ENCODE measurements at places on chromosomes 5 and 9.

GRCh38 chr5:87184605-87185004 is 83.1 kb upstream of the RASA1 start:
- H3K36me3 ChIP-seq = no peaks in the 10 kb centered on the region
- no peak overlapping the region for H3K27ac ChIP-seq
- H3K4me1 ChIP-seq = no peaks in the 10 kb centered on the region
- DNase-seq = no peak
- no peaks in the 10 kb centered on the region for H3K27me3 ChIP-seq

DNA sequence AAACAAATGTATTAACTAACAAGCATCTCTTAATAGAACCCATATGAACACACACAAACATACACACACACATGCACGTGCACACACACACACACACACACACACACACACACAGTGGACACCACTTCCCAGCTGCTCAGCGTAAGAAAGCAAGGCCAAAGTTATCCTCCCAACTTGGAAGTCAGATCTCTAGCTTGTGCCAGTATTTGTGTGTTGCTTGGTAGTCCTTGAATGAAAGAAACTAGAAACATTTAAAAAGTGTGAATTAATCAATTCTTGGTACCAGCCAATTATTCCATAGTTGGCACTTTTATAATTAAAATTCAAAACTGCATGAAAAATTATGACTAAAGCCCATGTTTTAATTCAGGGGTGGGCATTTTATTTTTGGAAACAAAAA is 178.1 kb downstream of the TMEM161B start:
- H3K27me3 ChIP-seq = no peaks in the 10 kb centered on the region
- H3K4me1 ChIP-seq = no peaks in the 10 kb centered on the region
- DNase-seq = no peak
- H3K36me3 ChIP-seq = no peaks in the 10 kb centered on the region
- H3K4me3 ChIP-seq = no peak overlapping the region

GRCh38 chr5:42636946-42637345 is 119.7 kb upstream of the CCDC152 start:
- H3K4me1 ChIP-seq = no peaks in the 10 kb centered on the region
- H3K27ac ChIP-seq = no peak overlapping the region
- H3K4me3 ChIP-seq = no peak overlapping the region
- no peaks in the 10 kb centered on the region for H3K27me3 ChIP-seq

DNA sequence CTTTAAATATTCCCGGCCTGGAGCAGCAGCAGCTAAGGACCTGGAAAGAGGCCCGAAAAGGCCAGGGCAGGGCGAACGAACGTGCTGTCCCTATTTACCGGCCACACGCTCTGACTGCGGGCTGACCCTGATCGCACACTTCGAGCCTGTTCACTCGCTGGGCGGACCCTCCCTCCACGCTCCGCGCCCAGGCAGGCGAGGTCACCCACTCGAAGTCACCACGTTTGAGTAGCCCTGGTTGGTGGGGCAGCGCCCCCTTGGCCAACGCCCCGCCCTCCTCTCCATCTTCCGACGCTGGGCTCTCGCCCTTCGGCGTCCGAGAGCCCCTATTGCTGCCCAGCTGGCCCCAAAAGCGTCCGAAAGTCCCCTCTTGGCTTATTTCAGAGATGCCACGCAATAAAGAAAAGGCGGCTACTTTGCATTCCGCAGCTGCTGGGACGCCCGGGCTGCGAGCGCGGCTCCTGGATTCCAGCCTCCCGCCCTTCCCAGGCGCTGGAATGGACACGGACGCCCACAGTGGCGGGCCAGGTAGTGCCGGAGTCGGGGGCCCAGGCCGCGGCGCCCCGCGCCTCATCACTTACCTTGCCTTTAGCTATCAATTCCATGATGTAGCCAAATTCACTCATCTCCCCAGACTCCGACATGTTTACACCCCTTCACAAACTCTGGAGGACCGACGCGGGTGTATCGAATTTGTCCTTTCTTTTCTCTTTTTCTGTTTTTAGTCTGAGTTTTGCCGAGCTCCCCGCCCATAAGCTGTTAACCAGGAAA is 9.9 kb upstream of the TRIM36 start:
- no peak overlapping the region for H3K27ac ChIP-seq
- DNase-seq = no peak
- H3K27me3 ChIP-seq = peaks cover 81% of the 10 kb centered on the region
- H3K4me1 ChIP-seq = peaks cover 20% of the 10 kb centered on the region

GRCh38 chr9:18255747-18256146 is 218.2 kb upstream of the ADAMTSL1 start:
- no peaks in the 10 kb centered on the region for H3K36me3 ChIP-seq
- H3K4me3 ChIP-seq = no peak overlapping the region
- no peaks in the 10 kb centered on the region for H3K27me3 ChIP-seq
- no peaks in the 10 kb centered on the region for H3K4me1 ChIP-seq
- H3K27ac ChIP-seq = no peak overlapping the region
- DNase-seq = no peak

DNA sequence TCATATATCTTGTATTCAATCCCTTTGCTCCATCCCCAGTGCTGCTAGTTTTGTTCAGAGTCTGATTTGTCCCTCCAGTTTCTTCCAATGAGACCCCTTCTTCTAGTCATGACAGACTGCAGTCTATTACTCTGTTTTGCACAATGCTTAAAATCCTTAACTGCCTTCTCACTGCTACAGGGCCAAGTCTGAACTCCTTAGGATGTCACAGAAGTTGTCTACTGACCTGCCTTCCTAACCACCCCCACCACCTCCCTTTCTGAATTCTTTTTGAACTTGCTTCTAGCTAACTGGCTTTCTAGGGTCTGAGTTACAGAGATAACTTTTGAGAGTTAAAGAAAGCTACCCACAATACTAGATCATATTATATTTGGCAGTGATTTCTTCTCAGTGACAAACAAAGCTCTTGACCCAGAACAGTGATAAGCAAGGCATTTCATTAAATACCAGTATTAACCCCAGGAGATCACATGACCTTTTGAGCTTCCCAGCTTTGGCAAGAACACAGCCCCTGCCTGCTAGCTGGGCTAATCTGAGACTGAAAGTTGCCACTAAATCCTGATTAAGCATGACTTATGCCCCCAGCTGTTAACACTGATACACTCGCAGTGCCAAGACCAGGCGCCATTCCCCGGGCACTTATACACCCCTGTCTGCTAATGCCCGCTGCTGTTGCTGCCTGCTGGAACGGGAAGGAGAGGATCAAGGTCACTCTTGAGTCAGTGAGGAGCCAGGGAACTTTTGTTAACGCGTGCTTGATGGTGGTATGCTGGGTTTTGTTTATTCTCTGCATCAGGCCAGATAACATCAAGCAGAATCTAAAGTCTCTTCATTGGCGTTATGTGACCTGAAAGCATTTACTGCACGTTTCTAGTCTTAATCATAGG is 36.4 kb upstream of the ADAMTSL1 start:
- H3K36me3 ChIP-seq = no peaks in the 10 kb centered on the region
- peak overlapping the region; percentile 45 for H3K4me3 ChIP-seq
- no peak overlapping the region for H3K27ac ChIP-seq
- peaks cover 22% of the 10 kb centered on the region for H3K4me1 ChIP-seq
- no peaks in the 10 kb centered on the region for H3K27me3 ChIP-seq
- DNase-seq = no peak

DNA sequence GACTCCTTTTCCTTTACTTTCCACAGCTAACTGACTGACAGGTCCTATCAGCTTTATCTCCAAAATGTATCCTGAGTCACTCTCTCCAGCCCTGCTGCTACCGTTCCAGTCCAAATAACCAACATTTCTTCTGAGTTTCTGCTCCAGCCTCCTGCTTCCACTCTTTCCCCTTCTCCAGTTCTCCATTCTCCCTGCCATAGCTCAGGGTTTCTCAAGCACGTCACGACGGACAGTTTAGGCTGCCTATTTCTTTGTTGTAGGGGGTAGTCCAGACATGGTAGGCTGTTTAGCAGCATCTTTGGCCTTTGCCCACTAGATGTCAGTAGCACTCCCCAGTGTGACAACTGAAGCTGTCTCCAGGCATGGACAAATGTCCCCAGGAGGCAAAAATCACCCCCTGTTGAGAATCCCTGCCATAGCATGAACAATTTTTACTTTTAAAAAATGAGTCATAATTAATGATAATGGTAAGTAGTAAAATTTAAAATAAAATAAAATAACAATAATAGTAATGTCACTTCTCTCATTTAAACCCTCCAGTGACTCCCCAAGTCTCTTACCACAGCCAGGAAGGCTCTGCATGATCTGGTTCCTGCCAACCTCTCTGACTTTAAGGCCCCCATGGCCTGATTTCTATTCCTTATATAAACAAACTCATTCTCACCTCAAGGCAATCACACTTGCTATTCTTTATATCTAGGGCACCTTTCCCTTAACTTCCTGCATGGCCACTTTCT is 105.4 kb upstream of the FER start:
- H3K27me3 ChIP-seq = no peaks in the 10 kb centered on the region
- no peak overlapping the region for H3K27ac ChIP-seq
- DNase-seq = no peak
- H3K4me1 ChIP-seq = peaks cover 5% of the 10 kb centered on the region
- no peaks in the 10 kb centered on the region for H3K36me3 ChIP-seq

DNA sequence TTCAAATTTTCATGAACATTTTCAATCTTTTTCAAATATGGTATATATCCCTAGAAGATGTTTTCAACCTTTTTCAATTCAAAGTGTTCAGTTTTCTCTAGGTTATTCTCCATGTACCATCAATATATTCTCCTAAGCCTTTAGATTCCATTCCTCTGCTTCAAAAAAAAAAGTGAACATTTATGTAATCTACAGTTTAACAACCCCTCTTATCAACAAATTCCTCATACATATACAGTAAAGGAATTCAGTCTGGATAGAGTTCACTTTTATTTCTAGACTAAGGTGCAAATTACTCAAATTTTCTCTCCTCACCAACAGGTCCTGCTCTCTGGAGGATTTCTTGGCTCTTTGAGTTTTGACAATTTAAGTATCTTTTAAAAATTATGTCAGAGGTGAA is 150.0 kb downstream of the ARL15 start:
- H3K36me3 ChIP-seq = no peaks in the 10 kb centered on the region
- no peak overlapping the region for H3K4me3 ChIP-seq
- no peak for DNase-seq
- no peaks in the 10 kb centered on the region for H3K27me3 ChIP-seq
- H3K27ac ChIP-seq = no peak overlapping the region

GRCh38 chr9:113509463-113509862 is 45.9 kb downstream of the RGS3 start:
- DNase-seq = no peak
- H3K4me1 ChIP-seq = peaks cover 17% of the 10 kb centered on the region
- H3K4me3 ChIP-seq = no peak overlapping the region
- H3K27ac ChIP-seq = no peak overlapping the region
- H3K36me3 ChIP-seq = no peaks in the 10 kb centered on the region

- H3K36me3 ChIP-seq = no peaks in the 10 kb centered on the region
- H3K27ac ChIP-seq = no peak overlapping the region
These were observed 253.8 kb downstream of the ENC1 start for GRCh38 chr5:74386571-74387334.

DNA sequence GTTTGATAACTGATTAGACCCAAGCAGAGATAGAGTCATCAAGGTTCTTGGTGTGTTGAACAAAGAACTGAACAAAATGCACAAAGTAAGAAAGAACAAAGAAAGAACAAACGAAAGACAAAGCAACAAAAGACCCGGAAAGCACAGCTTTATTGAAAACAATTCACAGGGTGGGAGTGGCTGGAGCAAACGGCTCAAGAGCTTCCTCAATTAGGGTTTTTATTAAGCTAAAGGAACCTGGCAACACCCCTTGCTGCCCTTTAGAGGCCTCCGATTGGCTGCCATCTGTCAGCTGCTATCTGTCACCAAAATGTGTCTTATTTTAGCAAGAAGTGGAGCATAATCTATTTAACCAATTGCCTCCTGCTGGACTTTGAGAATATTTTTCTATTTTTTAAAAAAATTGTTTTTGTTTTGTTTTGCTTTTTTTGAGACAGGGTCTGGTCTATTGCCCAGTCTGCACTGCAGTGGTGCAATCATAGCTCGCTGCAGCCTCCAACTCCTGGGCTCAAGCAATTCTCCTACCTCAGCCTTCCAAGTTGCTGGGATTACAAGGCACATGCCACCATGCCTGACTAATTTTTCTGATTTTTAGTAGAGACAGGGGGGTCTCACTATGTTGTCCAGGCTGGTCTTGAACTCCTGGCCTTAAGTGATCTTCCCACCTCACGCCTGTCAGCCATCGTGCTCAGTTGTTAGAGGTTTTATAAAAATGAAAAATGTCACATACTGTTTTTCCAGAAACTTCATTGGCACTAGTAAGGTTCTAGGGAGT is 7.7 kb upstream of the ABO start:
- H3K27ac ChIP-seq = no peak overlapping the region
- no peak overlapping the region for H3K4me3 ChIP-seq
- no peaks in the 10 kb centered on the region for H3K36me3 ChIP-seq
- H3K4me1 ChIP-seq = no peaks in the 10 kb centered on the region

DNA sequence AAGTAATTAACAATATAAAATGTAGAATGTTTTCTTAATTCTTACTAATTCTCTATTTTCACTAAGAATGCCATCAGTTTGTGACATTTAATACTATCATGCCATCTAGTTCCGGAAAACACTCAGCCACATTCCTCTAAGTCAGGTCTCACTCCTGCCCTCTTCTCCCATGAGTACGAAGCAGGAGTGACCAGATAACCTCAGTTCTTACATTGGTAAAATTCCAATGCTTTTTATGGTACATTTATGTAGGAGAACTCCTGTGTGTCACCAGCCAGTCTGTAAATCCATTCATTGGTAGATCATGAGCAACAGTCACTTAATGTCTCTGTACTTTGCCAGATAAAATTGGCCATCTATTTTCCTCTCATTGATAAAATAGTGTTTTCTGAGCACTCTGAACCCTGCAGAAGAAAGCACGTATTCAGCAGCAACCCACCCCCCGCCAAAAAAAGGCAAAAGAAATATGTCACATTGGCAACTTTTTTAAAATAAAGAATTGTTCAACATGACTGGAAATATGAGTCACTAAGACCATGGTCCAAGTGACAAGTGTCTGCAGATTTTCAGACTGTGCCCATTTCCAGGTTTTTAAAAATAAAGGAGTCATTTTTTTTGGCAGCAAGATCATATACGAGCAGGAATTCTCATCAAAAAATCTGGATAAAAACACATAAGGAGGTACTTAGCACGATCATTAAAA is 11.8 kb downstream of the GLIS3 start:
- DNase-seq = no peak
- H3K4me3 ChIP-seq = no peak overlapping the region
- H3K4me1 ChIP-seq = no peaks in the 10 kb centered on the region
- no peak overlapping the region for H3K27ac ChIP-seq
- no peaks in the 10 kb centered on the region for H3K27me3 ChIP-seq
